ENCODE measurements at places on chromosomes 4 and X.

GRCh38 chr4:163932504-163932903, 438.0 kb downstream of the TMA16 start:
- no peak for DNase-seq

GRCh38 chr4:104907074-104907649, 239.5 kb upstream of the TET2 start:
- no peak for DNase-seq

DNA sequence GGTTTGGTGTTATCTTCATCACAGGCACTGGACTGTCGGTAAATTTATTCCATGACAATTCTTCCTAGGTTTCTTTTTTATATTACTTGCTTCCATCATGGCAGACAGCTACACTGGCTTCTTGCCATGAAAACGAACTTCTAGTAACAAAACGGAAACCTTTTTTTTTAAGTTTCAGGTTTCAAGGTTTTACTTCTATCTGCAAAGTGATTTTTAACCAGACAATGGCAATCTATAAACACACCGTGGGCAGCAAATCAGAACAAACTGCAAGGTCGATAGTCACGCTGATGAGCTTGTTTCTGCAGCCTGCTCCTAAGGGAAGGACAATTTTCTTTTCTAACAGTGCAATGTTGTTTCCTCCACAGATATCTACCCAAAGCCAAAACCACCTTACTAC, 29.9 kb downstream of the XG start:
- no peak for DNase-seq

GRCh38 chr4:122912810-122913575, 9.4 kb downstream of the NUDT6 start:
- DNase-seq = no peak

GRCh38 chr4:2281575-2282343, 19.9 kb upstream of the MXD4 start:
- no peak for DNase-seq

DNA sequence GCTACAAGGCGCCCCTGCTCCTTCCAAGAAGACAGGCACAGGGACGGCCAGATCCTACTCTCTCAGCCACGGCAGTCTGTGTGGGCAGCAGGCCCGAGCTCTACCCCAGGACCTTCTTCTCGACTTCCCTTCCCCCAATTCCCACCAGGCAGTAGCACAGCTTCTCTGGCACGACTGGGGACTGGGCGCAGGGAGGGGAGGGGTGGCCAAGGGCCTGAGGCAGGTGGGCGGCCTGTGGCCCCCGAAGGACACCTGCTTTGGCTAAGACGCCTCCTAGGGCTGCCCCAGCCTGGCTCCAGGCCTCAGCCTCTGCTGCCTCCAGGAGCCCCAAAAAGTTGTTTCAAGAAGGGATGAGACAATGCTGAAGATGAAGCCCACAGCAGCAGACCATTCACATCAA, 24.2 kb upstream of the IRF2 start:
- no peak for DNase-seq

GRCh38 chr4:94139931-94140612, 67.6 kb upstream of the SMARCAD1 start:
- no peak for DNase-seq

- no peak for DNase-seq
Measured at GRCh38 chr4:102404431-102404969, 59.2 kb upstream of the SLC39A8 start.

- no peak for DNase-seq
Measured at GRCh38 chrX:68755616-68756125, 73.2 kb upstream of the EFNB1 start.

- no peak for DNase-seq
Measured at GRCh38 chr4:89410687-89411086, 103.1 kb upstream of the GPRIN3 start.

GRCh38 chr4:111977419-111977965, 167.8 kb upstream of the FAM241A start:
- no peak for DNase-seq

GRCh38 chr4:47471591-47471990, 8.1 kb upstream of the COMMD8 start:
- no peak for DNase-seq

DNA sequence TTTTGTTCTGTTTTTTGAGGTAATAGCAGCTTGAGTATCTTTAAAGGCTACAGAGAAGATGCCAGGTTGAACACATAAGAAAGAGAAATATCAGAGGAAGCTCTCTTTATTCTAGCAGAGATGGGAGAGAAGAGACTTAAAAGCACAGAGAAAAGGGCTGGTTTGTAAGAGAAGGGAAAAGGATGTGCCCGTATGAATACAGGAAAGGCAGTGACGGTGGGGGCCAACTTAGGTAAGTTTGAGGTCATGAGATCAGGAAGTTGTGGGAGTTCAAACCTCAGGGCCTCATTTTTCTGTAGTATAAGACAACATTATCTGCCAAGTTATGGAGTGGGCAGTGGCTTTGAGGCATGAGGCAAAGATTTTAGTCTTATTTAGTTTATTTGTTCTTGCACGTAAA, 121.3 kb upstream of the S100G start:
- DNase-seq = no peak
